ENCODE measurements at places on chromosomes 7 and 10.
A peak's percentile ranks its signal among the peaks of the same experiment; 100 is the strongest.

- DNase-seq: no peak
These were observed 34.4 kb downstream of the ASAH2 start for GRCh38 chr10:50216894-50217293.

- DNase-seq: no peak
These were observed 226.6 kb downstream of the PAXIP1 start for GRCh38 chr7:154776350-154776749.

- no peak for DNase-seq
These were observed 44.2 kb upstream of the FHIP2A start for GRCh38 chr10:114777415-114777814.

DNA sequence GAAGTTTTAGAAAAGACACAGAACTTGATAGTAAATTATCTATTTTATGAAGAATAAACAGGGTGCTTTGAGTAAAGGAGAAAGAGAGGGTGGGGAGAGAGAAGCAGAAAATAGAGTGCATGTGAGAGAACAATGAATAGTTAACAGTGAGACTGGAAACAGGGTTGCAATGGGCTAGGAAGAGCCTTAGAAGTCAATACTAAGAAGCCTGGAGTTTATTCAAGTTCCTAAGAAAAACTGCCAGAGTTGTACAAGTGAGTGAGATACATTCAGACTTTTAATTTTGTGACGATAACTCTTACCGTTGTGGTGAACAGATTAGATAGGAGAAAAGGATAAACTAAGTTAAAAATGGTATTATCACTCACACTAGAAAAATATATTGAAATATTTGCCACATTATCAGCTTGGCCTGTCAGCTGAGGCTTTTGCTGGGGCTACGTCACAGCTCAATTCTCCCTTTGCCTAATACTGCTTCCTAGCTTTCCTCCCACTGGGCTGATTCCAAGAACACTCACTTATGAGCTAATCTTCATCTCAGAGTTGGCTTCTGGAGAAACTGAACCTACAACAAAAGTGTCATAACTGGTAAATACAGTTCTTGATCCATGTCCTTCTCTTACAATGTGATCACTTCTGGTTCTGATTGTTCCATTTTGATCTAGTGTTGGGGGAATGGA is 92.7 kb downstream of the SEMA3D start:
- no peak for DNase-seq

GRCh38 chr7:44145479-44145968 is 4.4 kb upstream of the MYL7 start:
- DNase-seq: peak; percentile 65

DNA sequence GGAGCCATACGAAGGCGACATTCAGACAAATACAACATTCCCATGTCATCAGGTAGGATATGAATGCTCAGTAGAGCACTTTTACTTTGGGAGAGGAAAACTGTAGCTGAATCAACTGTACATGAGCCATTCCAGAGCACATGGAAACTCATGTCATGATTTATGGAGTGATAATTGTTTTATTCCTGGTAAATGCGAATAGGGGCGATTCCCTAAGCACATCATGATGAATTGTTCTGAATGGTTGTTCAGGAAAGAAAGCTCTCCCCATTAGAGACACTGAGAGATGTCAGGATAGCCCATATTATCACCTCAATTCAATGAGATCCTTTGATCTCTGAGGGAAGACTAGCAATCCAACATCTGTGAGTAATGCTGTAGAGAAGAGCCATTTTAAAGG is 243.6 kb downstream of the FOXP2 start:
- no peak for DNase-seq

- DNase-seq: no peak
These were observed 28.6 kb upstream of the VCL start for GRCh38 chr10:73969224-73969841.

- DNase-seq: peak; percentile 67
These were observed 40.5 kb downstream of the RCC1L start for GRCh38 chr7:75033064-75033463.

DNA sequence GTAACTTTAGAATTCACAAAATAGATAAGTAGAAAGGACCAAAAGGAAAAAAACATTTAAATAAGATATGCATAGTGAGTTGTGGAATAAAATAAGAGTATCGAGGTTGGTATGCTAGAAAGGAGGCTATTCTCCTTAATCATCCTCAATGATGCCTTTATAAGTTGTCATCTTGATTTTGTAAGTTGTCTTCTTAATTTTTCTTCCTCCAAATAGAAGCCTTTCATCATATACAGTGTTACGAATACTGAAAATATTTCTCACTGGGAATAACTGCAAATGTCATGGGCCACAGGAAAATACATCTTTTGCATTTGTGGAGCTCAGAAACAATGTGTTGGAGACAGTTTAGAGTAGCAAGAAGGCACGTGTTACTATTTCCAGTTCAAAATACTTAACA is 31.5 kb upstream of the PRTFDC1 start:
- DNase-seq: no peak

DNA sequence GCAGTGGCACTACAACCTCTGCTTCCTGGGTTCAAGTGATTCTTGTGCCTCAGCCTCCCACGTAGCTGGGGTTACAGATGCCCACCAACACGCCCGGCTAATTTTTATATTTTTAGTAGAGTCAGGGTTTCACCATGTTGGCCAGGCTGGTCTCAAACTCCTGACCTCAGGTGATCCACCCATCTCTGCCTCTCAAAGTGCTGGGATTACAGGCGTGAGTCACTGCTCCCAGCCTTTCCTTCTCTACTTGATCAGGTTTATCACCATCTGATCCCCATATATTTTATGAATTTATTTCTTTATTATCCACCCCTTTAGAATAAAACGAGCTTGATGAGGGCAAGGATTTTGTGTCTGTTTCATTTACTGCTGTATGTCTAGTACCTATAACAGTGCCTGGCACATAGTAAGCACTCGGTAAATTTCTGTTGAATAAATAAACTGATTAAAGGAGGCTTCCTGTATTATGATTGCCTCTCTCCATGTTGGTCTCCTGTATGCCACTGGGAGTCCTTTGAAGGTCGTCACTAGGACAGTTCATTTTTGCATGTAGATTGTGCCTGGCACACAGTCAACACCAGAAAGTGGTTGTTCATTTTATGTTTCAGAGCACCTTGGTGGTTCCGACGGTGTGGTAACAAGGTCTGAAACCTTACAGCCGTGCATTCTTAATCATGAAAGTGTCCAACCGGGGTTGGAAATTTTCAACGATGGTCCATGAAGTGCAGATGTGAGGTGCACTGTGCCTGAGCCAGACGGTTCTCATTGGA is 9.6 kb upstream of the EIF3A start:
- DNase-seq: no peak

- DNase-seq: no peak
These were observed 129.8 kb downstream of the PTN start for GRCh38 chr7:137213744-137214143.

DNA sequence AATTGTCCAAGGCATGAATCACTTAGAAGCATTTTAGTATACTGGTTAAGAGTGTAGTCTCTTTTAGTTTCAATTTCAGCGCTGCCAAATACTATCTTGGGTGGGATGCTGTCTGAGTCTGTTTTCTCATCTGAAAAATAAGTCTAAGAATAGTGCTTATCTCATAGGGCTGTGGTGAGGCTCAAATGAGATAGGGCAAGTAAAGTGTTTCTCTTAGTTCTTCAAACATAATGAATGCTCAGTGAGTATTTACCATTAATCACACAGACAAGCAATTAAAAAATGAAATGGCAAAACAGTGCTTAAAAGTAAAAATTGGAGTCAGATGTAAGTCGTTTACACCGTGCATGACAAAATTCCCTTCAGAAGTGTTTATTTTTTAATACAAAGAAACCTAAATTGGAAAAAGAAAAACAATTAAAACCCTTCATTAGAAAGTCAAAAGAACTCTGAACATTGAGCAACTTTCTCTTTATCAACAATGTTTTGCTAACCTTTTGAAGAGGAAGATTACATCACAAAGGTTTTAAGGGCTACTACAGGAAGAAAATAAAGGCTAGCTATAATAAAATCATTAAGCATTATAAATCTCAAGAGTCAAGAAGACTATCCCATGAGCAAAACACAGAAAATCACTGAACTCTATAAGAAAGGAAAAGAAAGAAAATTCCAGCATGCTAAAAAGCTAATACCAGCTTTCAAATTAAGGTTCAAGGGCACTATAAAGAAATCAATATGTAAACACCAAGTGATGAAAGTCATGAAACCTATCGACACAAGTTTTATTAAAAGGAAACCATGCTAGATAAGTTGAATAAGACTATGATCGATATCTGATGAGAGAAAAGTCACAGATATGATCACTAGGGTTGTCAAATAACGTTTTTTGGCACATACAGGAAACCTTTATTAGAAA is 45.6 kb upstream of the C1GALT1 start:
- no peak for DNase-seq

DNA sequence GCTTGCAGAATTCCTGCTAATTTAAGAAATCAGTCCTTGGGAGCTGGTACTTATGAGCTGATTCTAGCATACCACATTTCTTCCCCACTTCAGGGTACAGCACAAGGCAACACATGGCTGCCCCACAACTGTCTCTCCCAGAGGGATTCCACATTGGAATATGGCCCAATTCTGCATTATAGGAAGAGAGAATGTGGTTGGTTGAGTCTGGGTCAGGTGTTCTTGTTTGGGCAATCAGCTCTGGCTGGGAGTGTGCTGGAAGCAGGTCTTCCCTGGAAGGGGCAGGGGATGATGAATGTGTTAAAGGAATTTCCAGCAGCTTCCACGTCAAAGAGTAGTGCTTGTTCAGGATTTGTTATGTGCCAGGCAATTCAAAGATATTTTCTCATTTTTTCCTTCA is 95.7 kb downstream of the BUB3 start:
- DNase-seq: no peak

DNA sequence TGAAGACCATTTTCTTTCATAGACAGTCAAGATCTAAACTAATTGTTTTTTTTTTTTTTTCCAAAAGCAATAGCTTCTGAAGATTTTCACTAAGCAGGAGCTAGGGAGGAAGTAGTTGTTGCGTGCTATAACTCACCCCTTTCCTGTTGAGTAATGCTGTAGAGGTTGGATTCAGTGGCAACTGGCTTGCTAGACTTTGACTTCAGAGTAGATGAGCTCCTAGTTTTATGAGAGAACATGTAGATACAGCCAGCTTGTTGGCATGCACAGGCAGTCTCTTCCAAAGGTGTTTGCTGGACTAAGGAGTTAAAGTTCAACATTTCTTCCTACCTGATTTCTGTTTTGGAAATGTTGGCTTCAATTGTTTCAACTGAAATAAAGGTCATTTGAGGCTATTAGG is 66.2 kb upstream of the MXI1 start:
- no peak for DNase-seq

GRCh38 chr7:112431803-112432202 is 18.5 kb upstream of the IFRD1 start:
- no peak for DNase-seq

DNA sequence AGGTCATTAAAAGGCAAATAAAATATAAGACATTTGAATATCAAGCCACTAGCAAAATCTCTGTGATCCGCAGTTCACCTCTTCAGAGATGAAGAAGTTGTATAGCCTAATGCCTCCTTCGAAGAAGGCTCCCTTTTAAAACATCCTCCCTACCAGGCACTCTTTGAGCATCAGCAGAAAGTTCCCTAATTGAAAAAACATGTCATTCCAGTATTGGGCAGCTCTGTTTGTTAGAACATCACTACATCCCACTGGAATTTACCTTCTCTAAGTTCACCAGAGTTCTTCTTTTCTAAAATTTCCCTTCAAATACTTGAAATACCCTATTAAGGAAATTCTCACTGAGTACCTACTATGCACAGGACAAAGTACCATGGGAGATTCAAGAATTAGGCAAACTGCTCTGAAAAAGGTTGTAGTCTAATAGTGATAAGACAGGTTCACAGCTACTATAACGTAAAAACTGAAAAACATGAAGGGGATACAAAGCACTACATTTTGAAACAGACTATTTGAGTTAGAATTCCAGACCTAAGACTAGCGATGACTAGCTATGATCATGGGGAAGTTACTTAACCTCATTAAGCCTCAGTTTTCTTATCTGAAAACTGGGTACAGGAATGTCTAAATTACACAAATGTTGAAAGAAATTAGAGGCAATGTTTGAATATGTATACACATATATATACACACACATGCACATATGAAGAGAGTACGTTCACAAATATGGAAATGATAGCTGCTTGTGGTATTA is 128.7 kb downstream of the ELAPOR2 start:
- no peak for DNase-seq

- no peak for DNase-seq
These were observed 233.5 kb downstream of the CREB5 start for GRCh38 chr7:28645866-28646265.

DNA sequence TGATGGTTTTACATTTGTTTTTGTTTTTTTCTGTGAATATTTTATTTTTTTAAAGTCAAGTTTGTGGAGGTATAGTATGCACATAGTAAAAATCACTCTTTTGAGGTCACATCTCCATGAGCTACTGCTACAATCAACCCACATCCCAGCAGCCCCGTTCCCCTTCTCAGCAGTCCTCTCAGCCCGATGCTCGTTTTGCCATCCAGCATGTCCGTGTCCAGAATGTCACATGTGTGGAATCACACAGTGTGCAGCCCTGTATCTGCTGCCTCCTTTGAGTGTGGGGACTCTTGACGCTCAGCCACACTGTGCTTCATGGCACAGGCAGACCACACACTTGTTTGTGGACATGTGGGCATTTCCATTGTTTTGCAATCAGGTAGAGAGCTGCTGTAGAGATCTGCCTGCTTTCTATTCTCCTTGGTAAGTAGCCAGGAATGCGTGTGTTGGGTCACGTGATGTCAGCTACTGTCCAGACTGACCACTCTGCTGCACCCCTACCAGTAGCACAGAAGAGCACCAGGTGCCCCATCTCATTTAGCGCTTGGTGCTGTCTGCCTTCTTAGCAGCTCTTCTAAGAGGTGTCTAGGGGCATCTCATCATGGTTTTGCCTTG is 71.6 kb upstream of the CAMK2B start:
- DNase-seq: no peak

DNA sequence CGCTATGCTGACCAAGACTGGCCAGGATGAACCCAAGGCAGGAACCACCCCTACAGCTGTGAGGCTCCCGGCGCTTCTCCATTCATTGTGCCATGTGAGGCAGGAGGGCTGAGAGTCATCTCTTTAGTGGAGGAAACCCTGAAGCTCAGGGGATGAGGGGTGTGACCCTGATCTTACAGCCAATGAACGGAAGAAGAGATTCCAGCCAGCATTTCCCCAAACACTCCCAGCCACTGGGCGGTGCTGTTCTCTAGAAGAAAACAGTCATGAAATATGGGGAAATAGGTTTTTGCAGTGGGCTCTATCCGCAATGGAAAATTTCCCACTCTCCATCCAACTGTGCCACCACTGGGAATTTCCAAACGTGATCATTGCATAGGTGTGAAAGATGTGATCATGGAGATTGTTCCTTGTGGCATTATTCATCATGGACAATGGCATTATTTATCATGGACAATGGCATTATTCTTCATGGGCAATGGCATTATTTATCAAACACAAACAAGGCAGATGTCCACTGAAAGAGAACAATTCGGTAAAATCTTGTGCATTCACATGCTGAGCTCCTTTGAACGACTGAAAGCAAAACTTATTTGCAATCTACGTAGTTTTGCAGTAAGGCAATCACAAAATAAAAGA is 14.0 kb upstream of the SLC18A2 start:
- peak; percentile 68 for DNase-seq

- DNase-seq: no peak
These were observed 1.4 kb downstream of the FAM3C start for GRCh38 chr7:121394709-121395140.

- DNase-seq: no peak
These were observed 136.3 kb downstream of the C1GALT1 start for GRCh38 chr7:7318601-7319000.

GRCh38 chr10:1107679-1108078 is 51.5 kb downstream of the WDR37 start:
- no peak for DNase-seq

- no peak for DNase-seq
These were observed at the start of gene CALHM3 for GRCh38 chr10:103479135-103479534. CALHM3 (minus strand) TSS chr10:103479240; CDS start chr10:103479032, 208 bp downstream.
